Fibroblast of skin of scalp (primary cell): ENCODE measurements at places on chromosomes 7 and 10.

DNA sequence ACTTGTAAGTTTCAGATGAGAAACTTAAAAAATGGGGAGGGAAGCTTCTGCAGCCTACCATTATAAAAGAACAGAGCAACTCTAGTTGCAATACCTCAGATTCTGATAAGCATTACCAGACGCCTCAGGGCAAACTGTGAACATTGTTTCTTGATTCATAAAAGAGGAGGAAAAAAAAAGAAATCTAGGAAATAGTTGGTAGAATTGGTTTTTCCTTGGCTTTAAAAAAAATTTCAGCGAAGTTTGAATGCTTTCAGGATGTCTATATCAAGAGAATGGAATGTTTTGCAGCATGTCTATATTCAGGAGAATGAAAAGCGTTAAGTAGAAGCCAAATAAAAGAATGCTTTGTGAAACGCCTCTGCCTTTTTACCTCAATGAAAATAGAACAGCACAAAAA lies 17.5 kb upstream of the ANLN start:
- no peak for DNase-seq

DNA sequence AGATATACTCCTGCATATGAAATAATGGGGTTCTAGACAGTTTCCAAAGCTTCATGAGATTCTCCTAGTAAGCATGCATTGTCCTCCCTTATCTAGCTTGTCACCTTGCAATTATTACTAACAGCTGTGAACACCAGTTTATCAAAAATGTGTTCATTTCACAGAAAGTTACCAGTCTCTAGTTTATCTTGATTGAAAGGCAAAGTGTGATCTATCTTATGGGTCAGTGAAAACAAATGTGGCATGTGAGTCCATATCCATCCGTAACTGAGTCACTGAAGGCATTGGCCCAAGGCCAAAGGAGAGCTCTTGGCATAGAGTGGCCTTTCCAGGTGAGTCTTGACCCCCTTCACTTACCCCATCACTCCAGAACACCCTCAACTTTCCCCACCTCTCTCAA lies 53.2 kb downstream of the GSAP start:
- DNase-seq, result no peak

GRCh38 chr7:50449501-50449880 lies 659 bp downstream of the FIGNL1 start:
- no peak for DNase-seq

- DNase-seq, result no peak
These were observed 180.6 kb downstream of the ABCA13 start for GRCh38 chr7:48351900-48352299.

DNA sequence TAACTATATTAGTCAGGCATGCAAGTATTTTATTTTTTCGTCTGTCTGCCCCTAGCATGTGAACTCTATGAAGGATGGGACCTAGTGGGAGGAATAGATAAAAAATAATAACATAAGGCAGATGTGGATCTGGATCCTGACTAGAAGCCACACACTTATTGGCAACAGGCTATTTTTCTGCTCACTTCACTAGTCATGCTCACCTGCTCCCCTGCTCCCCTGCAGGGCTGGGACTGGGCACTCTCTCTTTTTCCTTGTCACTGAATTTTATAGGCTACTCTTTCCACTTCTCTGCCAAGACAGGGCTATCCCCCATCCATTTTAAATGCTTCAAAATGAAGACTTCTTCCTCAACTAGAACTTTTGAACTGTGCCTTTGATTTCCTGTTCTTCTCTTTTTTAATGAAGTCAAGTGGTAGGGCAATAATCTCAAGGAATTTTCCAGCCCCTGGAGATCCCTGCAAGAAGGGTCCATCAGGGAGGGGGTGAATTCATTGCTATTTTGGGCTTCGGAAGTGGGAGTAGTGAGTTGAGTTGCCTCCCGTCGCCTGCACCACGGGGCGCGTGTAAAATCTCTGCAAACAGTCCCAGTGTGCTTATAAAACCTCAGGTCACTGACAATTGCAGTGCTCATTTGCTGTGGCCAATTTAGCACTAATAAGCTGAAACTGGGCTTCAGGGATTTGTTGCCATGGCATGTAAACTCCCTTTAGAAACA lies 156.7 kb upstream of the NPVF start:
- no peak for DNase-seq

- peak; percentile 81 for DNase-seq
These were observed at the start of gene MACROH2A2 for GRCh38 chr10:70052462-70053217. TSS of gene MACROH2A2 (plus strand) at chr10:70052846. CDS start at chr10:70075659, 22,813 bp downstream.

DNA sequence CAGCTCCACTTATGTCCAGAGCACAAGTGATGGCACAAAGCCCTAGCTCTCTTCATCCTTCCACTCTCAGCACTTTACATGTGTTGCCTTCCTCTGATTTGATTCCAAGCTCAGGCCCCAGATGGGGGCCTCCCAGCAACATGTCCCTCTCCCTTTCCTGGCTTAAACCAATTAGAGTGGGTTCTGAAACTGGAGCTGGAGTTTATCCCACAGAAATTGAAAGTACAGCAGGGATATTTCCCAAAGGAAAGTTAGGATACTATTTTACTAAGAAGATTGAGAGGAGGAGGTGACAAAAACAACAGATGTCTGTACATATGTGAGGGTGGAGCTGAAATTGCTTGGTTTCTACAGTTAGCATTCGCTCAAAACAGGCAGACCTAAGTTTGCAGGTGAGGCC lies 724.6 kb downstream of the AUTS2 start:
- no peak for DNase-seq

DNA sequence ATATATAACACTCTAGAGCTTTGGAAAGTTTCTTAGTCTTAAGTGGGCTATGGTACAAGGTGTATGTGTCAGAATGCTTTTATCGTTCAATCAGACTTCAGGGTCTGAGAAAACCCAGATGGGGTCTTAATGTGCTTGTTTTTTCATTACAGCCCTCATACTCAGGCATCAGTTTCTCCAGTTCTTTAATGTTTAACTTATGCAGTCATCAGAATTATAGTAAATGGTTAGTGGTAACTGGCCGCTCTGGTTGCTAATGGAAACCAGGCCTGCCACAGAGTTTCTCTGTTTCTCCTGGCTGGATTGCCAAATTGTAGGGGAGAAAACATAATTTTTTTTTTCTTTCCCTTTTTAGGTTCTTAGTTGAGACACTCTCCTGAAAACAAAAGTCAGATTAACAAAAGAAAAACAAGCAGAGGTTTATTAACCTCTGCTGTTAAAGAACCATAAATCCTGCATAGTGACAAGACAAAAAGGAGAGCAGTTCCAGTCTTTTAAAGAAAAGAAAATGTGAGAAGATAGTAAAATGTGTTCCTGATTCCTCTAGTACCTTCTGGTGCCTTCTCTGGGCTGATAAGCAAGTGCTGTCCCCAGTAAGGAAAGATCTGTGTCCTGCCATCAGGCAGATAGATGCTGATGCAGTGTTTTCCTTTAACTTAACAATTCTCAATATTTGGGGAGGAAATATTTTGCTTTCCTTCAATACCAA lies 21.5 kb upstream of the GHITM start:
- DNase-seq, result no peak

GRCh38 chr7:65915921-65916657 lies 43.2 kb downstream of the VKORC1L1 start:
- DNase-seq, result no peak

- DNase-seq, result peak; percentile 86
These were observed 33.4 kb downstream of the OGDH start for GRCh38 chr7:44639671-44640321.

GRCh38 chr7:2104716-2105115 lies 128.0 kb downstream of the MAD1L1 start:
- no peak for DNase-seq

- no peak for DNase-seq
These were observed 89.7 kb downstream of the GALNT11 start for GRCh38 chr7:152115021-152115718.

- DNase-seq, result no peak
These were observed 110.6 kb downstream of the PTPN20 start for GRCh38 chr10:47021850-47022249.

- DNase-seq, result no peak
These were observed 46.1 kb upstream of the FMC1 start for GRCh38 chr7:139294951-139295575.

GRCh38 chr7:14179781-14180180 lies 190.3 kb upstream of the ETV1 start:
- no peak for DNase-seq

GRCh38 chr10:35214607-35215020 lies 88.0 kb downstream of the CREM start:
- no peak for DNase-seq

- peak; percentile 57 for DNase-seq
These were observed 41.9 kb downstream of the SEMA3C start for GRCh38 chr7:80876894-80877414.

DNA sequence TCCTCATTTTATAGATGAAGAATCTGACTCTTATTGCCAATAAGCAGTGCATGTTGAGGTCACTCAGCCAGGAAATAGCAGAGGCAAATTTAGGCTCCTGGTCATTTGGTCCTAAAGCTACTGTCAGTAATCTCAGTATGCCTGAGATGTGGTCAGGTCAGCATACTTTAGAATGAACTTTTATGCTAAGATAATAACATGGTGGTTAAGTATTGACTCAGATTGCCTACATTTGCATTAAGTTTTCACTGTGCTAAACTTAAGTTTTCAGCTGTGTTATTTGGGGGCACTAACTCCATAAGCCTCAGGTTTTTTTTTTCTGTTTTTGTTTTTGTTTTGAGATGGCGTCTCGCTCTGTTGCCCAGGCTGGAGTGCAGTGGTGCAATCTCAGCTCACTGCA lies 35.9 kb upstream of the CCSER2 start:
- no peak for DNase-seq
